ENCODE measurements at places on chromosomes 5 and 9. TPM values are rescaled to one million over a fixed set of nuclear protein-coding genes. Genes with fewer than 3 reads are reported as not detected.

The TAF11L11 gene
- not detected for total RNA-seq

The PGM5 gene
- total RNA-seq = 206 TPM

The CAST gene
- total RNA-seq = 231 TPM

The SPATA31E1 gene
- not detected for total RNA-seq

The EQTN gene
- 0.74 TPM for total RNA-seq

The SSNA1 gene
- total RNA-seq = 21.4 TPM

The SLC6A3 gene
- total RNA-seq = not detected

The GPRIN1 gene
- 1.3 TPM for total RNA-seq

The PPP2R2B gene
- 11.8 TPM for total RNA-seq

DNA sequence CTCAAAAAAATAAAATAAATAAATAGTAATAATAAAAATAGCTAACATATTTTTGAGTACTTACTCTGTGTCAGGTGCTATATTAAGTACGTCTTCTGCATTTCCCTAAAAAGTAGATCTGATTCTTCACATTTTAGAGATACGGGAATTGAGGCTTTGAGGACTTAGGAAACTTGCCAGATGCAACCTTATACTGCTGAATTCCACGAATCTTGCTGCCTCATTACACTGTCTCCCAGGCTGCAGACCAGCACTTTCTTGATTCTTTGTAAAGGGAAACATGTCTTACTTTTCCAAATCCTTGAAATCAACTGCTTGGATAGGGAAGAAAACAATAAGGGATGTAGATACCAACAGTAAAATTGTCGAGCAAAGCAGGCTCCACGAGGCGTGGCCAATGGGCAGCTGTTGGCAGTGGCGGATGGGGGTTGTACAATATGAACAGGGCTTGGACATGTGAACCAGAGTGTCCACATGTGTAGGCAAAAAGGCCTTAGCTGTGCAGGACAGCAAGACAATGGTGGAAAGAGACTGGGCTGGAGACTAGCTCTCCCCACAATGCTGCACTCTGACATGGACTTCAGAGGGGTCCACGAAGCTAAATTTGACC lies 124.3 kb upstream of the RAI14 start:
- DNase-seq = no peak

DNA sequence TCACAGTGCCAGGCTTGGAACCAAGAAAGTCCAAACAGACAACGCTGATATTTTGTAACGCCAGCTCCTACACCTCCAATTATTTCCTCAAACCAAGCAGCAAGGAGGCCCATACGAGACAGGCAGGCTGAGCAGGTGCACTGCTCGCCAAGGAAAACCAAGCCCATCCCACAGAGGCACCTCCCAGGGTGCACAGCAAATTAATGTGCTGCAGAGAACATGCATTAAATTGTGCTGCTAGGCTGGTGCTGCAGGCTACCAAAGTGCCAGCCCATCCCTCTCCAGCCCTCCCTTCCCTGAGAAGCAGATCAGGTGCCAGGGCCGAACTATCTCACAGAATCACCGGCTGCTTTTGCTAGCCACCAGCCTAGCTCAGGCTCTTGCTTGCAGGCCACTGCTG lies 137.8 kb downstream of the PAX5 start:
- DNase-seq = no peak

DNA sequence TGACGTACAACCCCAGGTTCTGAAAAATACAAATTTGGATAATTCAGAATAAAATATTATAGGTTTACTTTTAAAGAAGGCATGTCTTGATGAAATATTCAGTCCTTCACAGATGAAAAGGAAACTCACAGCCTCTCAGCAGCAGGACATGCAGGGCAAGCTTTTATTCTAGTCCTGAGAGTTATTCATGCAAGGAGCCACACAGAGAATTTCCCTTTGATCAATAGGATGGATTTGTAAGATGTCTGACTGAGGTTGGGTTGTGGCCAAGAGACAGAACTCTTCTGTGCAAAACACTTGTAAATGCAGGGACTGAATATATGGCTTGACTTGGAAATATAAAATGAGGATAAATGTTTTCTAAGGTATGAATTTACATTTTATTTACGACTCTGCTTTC lies 48.8 kb upstream of the TBCA start:
- DNase-seq = no peak

- DNase-seq = no peak
Measured at GRCh38 chr5:115452536-115453235, 91.9 kb downstream of the FEM1C start.

DNA sequence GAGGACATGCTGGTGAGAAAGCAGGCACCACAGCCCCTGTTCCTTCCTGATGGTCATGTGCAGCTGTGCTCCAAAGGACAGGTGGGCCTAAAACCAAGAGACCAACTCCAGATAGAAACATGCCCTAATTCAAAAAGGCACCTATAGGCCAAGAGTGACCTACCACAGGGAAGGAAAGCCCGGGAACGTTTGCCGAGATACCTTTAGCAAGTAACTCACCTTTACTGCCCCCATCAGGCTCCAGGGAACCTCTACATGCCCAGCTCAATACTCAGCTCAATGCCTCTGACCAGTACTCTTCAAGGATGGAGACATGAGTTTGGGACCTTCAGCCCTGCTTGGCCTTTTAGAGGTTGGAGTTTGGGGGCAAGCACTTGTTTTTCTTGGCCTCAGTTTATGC lies 172.8 kb upstream of the FSTL4 start:
- no peak for DNase-seq

DNA sequence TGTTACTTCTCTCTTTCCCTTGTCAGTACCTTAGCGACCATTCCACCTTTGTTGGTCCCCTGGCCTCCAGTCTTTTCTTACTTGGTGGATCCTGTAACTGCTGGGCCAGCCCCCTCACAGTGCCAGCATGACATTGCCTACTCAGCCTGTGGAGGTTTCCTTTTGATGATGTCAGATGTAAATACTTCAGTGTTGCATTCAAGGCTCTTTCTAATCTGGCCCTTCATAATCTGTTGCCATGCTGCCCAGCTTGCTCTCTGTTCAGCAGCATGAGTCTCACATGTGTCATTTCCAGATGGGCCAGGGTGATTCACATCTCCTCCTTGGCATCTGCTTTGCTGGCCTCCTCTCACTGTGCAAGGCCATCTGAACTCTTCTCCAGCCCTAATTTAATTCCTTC lies 57.1 kb downstream of the MAST4 start:
- no peak for DNase-seq

- DNase-seq = no peak
Measured at GRCh38 chr5:960551-960950, 48.1 kb upstream of the NKD2 start.

- no peak for DNase-seq
Measured at GRCh38 chr5:151286246-151286645, 17.3 kb downstream of the SLC36A3 start.

DNA sequence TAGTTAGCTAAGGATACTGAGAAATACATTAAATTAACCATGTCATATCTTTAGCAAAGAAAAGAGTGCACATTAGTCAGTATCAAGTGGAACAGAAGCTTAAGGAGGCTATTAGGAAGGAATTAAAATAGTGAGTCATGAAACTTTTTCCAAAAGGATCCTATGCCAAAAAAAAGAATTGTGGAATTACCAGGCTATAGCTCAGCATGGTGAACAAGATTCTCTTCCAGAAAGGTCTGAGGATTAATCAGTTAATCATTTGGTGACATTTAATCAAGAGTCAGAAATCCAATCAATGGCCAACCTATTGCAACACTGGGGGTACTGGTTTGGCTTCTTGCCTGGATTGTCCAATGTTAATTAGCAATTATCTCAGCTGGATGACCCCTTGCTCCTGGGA lies 244.5 kb upstream of the NMUR2 start:
- no peak for DNase-seq

DNA sequence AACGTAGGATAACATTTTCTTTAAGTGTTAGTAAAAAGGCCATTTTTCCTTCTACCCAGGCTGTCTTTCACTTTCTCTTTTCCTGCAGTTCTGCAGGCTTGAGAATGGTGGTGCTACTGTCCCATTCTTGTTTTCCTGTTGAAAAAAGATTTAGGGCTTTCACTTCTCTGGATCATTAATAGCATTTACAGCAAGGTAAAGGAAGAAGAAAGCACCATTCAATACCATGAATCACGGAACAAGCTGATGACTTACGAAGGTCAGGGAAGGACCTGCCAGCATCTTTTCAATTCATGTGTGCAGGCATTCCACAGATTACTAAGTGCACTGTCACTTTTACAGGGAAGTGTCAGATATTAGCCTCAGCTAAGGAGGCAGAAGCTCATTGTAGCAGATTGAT lies 292.8 kb downstream of the YTHDC2 start:
- no peak for DNase-seq

- no peak for DNase-seq
Measured at GRCh38 chr5:13692172-13692571, 252.3 kb downstream of the DNAH5 start.

- no peak for DNase-seq
Measured at GRCh38 chr5:52817818-52818217, 30.1 kb downstream of the ITGA1 start.

- no peak for DNase-seq
Measured at GRCh38 chr5:73774924-73775323, 148.9 kb downstream of the ARHGEF28 start.

GRCh38 chr5:91848453-91848852 lies 465.3 kb upstream of the ARRDC3 start:
- no peak for DNase-seq

All from urinary bladder (tissue), 4 donors.